ENCODE measurements at places on chromosomes 5 and 9.

DNA sequence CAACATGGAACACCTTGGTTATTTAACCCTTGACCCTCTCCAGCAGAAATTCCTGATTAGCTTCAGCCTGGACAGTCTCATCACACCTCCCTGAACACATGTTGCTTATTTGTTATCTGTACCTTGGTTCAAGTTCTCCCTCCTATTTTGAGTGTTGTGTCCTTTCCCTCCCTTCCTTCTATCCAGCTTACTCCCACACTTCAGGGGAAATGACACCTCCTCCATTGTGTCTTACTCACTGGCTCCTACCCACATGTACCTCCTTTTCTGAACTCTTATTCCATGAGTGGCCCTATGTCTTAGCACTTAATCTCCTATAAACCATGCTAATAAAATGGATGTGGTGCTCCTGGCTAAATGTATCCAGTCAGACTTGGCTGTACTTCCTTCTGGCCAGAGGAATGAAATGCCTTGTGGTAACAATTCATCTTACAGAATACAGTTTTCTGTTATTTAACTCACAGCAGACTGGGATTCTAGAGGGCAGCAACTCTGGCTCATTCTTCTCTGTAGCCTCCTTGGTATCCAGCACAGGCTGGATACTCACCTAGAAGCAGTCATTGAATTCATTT lies 11.2 kb downstream of the LIX1 start:
- DNase-seq: no peak

- no peak for DNase-seq
Observed at GRCh38 chr5:160787240-160787639, 64.8 kb downstream of the ATP10B start.

GRCh38 chr9:78189001-78189400 lies 46.9 kb upstream of the CEP78 start:
- DNase-seq: no peak

GRCh38 chr9:23820451-23821374 lies 5.3 kb downstream of the ELAVL2 start:
- no peak for DNase-seq

DNA sequence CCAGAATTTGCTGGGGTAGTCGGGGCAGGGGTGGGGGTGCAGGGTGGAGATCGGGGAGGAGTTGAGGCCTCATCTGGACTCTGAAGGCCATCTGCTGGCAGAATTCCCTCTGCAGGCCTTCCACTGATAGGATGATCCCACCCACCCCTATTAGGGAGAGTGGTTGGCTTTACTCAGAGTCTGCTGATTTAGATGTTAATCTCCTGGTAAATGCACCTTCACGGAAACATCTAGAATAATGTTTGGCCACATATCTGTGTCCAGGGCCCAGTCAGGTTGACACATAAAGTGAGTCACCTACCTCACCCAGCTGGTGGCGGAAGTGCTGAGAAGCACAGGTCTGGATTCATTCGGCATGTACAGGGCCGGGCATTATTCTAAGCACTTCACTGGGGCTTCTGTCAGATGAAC lies 50.0 kb downstream of the DAPK1 start:
- DNase-seq: no peak

DNA sequence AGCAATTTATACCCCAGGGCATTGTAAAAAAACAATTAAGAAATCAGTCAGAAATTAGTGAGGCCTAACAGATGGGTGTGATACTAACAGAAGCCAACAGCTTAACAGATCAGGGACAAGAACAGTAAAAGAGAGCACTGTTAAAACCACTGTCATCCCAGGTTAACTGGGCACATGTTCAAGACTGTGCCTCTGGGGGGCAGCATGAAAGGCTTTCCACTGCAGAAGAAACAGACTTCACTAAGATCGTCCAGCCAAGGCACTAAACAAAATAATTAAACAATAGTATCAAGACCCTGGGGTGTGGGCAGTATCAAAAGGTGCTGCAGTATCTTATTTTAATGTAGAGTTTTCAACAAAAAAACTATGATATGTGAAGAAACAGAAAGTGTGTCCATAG lies 43.5 kb downstream of the FBN2 start:
- no peak for DNase-seq

- DNase-seq: no peak
Observed at GRCh38 chr9:114467910-114468309, 37.4 kb downstream of the WHRN start.

- DNase-seq: no peak
Observed at GRCh38 chr9:9284201-9284600, 1328.6 kb downstream of the PTPRD start.

GRCh38 chr9:110967196-110967595 lies 71.1 kb downstream of the LPAR1 start:
- DNase-seq: no peak

DNA sequence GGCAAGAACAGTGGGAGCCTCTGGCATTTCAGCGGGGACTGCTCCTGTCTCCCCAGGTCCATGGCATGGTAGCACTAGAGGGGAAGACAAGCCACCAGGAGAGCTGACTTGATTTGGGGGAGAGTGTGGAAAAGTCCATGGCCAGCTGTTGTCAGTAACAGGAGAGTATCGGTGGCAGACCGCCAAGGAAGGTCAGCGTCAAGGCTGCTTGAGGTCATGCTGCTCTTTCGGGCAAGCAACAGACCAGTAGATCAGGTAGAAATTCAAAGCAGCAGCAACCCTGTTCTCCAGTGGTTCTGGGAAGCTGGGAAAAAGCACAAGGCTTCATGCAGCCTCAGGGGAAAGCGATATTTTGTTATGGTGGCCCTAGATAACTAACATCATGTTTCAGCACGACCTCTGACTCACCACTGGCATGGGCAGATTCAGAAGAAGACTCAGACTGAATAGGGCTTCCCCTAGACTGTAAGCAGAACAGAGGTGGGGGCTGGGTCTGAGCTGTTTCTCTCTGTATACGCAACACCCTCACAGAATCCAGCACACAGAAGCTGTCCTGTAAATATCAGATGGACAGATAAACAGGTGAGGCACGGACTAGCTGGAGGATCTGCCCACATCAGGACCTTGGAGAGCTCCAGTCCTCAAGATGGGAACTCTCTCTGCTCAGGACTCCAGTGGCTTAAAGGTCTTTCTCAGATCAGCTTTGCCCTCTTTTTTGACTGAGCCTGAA lies 35.2 kb upstream of the PLEKHG4B start:
- no peak for DNase-seq

DNA sequence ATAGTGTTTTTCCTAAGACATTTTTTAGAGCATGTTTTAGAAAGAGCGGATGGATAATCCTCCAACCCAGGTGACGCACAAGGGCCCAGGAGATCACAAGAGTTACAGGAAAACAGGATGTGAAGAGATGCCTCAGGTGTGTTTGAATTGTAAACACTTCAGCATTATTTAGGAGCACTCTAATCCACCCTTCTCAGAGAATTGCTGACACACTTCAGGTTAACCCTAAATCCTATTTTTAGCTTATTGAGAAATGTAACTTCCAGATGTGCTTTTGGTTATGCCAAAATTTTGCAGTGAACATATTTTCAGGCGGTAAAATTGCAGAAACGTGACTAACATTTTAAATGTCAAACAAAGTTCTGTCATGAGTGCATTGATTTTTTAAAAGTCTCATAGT lies 755.4 kb upstream of the CTNND2 start:
- no peak for DNase-seq

GRCh38 chr5:179345183-179345432 lies 153 bp downstream of the ADAMTS2 start:
- no peak for DNase-seq

- no peak for DNase-seq
Observed at GRCh38 chr9:83451308-83451707, 86.9 kb downstream of the FRMD3 start.

DNA sequence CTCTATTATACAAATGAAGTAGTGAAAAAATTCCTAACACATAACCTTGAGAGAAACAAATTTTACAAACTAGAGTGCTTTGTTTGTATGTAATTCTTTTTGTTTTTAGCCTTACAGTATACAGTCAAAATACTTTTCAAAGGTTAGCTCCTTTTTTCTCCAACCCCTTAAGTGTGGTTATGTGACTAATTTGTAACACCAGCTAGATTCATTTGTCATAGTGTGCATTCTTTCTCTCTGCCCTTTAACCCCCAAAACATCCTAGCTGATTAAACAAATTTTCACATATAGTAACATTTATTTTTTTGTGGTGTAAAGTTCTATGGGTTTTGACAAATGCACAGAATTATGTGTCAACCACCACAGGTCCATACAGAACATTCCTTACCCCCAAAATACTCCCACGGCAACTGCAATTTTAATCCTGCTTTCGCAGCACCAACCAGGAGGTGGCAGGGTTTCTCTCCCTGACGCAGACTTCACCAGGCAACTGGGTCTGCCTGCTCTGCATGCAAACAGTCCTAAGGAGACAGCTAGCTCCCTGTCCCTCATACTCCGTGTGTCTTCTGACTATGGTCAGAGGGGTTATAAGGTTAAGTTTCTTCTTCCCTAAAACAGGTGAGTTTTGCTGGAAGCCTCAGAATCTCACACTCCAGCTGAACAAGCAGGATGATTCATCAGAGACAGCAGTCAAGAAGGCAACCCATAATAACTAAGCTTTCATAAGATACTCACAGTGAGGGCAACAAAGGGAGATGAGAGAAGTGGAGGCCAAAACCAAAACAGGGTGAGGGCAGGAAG lies 44.5 kb upstream of the NR5A1 start:
- no peak for DNase-seq
